Choroid plexus epithelial cell (primary cell): ENCODE measurements at places on chromosomes 2 and 18.

DNA sequence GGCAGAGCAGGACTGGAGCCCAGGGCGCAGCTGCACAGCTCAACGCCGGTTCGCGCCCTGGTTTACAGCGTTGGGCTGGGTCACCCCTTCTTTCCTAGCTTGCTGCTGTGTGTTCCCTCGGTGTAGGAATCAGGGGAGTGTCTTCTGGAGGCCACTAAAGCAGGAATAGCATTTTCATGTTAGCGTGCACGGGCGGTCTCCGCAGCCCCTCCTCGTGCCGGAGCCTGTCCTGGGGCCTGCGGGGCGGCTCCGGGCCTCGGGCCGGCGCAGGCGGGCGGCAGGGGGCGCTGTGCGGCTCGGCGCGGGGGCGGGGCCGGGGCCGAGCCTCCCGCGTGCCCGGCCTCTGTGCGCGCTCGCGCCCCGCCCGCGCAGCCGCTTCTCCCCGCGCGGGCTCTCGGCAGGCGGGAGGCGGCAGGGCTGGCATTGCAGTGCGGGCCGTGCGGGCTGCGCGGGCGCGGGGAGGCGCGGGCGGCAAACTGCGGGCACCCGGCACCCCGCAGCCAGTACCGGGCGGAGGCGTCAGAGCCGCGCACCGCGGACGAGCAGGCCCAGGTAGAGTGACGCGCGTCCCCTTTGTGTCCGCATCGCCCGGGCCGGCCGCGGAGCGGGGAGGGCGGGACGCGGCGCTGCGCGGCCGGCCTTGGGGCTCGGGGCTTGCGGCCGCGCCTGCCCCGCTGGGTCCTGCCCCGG is at the start of gene RNF144A:
TSS of gene RNF144A (plus strand) at position 342 of the 690 bp plus-strand sequence. CDS start 79,515 bp downstream, outside the sequence.
- peak; percentile 54 for DNase-seq

DNA sequence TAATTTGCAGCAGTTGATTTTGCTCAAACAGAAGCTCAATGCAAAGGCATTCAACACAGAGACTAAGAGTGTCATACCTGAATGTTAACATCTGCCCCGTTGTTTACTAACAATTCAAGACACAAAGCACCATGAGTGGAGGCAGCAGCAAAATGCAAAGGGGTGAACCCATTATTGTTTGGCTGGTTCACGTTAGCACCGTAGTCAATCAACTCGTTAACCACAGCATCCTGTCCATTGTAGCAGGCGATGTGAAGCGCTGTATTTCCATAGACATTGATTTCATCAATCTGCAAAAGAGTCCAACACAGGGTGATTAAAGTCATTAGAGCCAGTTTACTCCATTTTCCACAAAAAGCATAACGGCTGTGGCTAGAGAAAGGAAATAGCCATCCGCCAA is 189.3 kb downstream of the ANKRD44 start:
- no peak for DNase-seq

GRCh38 chr2:238379096-238379810 is 47.5 kb upstream of the ASB1 start:
- peak; percentile 20 for DNase-seq

- DNase-seq = no peak
Observed at GRCh38 chr2:31151501-31151900, 13.3 kb upstream of the GALNT14 start.

- DNase-seq = peak; percentile 83
Observed at GRCh38 chr2:210617732-210618330, 61.4 kb downstream of the CPS1 start.

DNA sequence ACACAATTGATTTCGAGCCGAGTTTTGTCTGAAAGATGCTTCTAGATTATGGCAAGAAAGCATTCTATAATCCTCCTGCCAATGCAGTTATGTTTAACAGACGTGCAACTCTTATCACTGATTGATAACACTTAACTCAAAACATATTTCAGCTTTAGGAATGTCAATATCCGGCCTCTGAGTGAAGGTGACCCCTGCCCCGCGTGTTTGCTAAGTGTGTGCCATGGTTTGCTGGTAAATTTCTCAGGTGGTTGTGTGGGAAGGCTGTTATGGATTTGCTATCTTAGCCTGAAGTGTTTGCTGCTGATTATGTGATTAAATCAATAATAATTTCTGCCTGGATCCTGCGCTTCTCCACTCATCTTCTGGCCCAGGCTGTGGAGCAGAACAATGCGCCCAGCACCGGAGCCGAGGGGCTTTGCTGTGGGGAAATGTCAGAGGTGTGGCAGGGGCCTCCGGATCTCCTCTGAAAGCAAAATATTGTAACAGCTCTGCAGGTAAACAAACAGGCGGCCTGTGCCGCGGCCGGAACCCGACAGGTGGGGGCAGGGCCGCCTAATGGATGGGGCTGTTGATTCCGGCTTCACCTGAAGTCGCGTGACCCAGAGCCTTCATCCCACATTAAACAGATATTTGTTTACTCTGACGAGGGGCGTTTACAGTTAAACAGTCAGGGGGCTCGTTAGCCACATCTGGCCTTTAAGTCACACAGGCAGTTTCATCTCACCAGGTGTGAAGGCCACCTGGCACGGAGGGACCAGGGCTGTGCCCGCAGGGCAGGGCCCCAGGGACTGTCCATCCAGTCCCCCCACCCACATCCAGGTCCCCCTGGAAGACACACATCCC is 210.7 kb upstream of the SALL3 start:
- DNase-seq = no peak

DNA sequence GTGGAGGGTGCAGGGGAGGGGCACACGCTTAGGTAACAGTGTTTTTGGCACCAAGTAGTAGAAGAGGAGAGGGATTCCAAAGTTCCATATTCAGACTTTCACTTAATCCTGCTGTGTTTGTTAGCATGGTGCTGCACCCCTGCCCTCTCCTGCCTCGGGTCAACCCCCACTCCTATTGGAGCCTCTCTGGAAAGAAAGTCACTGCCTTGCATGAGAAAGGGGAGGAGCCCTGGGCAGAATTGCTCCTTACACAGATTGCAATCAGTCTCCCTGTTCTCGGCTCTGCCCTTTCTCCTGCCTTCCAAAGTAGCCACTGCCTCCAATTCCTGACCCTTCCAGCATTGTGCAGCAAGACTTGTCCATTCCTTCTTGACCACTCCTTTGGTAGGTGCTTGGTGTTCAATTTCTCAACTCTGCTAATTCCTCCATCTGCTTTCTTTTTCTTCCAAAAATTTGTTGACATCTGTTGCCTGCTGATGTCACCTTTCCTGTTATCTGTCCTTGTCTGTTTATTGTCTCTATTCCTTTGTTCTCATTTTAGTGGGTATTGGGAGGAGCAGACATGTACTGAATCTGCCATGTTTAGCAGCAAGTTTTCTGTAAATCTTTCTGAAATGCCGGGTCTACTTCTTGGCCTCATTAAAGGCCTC is 225.4 kb downstream of the LOXHD1 start:
- DNase-seq = no peak

- no peak for DNase-seq
Observed at GRCh38 chr18:55189972-55190371, 230.7 kb upstream of the CCDC68 start.

DNA sequence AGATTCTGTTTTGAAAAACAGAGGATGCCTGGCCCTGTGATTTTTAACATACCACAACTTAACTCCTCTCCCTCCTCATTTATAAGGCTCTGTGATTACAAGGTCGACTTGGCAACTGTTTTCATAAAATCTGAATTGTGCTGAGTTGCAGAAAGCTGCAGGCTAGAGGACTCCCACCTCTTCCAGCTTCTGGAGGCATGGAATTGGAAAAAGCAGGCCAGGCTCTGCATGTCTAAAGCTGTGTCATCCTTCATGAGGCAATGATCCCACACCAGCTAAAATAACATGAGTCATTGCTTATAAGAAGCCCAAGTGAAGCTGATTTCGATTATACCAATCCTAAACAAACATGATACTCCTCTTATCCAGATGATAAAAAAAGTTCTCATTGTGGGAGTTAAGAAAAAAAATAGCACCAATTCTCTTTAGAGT is 11.7 kb downstream of the ARHGAP28 start:
- DNase-seq = peak; percentile 99

DNA sequence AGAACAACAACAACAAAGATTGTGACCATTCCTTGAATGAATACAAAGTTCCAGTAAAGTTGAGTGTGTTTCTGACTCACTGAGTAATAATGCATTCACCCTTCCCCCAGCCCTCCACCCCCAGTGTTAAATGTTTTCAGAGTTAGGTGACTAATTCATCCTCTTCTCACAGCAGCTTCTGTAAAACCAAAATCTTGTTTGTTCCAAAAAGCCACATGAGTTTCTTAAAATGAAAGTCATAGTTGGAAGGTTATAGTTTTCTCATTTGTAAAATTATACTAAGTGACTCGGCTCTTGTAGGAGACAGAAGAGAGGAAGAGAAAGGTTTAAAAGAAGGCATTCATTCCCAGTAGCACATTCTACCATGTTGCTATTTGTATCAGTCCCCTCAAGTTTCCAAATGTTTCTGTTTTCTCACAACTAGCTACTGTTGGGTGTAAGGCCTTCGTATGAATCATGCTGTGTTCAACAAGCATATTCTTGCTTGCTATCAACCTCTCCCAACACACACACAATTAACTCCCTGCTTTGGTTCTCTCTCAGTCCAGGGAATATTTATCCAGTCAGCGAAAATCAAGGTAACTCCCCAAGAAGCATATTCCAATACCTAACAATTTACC is 75.3 kb downstream of the MBD2 start:
- DNase-seq = peak; percentile 95

DNA sequence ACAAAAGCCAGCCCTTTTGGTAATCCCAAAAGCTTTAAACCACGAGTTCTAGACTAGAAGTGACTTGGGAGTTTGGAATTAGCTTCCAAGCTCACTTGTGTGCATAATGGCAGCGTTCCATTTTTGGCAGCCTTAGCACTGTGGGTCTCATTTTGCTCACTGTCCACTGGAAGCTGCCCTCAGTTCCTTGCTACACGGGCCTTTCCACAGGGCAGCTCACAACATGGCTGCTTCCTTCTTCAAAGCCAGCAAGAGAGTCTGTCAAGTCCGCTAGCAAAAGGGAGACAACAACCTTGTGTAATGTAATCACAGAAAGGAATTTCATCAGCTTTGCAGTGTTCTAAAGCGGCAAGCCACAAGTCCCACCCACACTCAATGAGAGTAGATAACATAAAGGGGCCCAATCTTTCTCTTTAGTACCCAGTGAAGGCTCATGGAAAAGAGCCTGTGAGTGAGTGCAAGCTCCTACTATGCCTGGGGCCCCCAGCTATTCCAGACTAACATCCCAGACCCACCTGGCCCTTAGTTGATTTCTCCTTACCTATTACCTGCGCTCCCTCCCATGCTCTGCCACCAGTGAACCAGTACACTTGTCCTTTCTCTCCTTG is 239.7 kb upstream of the FBXO11 start:
- peak; percentile 86 for DNase-seq

DNA sequence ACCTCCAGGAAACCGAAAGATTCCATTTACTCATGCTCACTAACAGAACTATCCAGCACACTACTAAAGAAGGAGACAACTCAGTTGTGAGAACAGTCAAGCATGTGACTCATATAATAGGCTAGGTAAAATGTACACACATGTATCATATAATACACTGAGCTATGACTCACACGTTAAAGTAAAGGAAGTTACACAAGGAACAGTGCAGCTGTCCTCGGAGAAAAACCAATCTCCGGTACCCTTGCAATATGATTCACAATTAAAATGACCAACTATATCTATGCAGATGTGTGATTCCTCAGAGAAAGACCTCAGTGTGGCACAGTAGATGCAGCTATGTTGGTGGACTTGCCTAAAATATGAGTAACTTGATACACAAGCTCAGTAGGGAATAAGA is 76.5 kb downstream of the STRN start:
- DNase-seq = peak; percentile 94

DNA sequence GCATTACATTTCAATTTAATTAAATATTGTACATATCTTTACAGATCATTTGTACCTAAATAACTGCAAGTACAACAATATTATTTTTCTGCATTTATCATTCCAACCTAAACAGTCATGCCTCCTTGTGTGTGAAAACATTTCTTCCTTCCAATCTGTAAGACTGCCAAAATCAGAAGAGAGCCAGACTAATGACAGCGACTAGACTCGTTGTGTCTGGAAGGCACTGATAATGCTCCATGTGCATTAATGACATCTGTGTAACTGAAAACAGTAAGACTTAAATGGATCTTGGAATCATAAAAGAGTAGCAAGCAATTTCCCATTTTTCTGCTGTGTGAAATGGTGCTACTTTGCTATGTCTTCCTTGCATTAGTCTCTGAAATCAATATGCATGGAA is 278.0 kb upstream of the DSEL start:
- DNase-seq = peak; percentile 54

- peak; percentile 86 for DNase-seq
Observed at GRCh38 chr18:10927286-10927992, 221.9 kb downstream of the PIEZO2 start.

DNA sequence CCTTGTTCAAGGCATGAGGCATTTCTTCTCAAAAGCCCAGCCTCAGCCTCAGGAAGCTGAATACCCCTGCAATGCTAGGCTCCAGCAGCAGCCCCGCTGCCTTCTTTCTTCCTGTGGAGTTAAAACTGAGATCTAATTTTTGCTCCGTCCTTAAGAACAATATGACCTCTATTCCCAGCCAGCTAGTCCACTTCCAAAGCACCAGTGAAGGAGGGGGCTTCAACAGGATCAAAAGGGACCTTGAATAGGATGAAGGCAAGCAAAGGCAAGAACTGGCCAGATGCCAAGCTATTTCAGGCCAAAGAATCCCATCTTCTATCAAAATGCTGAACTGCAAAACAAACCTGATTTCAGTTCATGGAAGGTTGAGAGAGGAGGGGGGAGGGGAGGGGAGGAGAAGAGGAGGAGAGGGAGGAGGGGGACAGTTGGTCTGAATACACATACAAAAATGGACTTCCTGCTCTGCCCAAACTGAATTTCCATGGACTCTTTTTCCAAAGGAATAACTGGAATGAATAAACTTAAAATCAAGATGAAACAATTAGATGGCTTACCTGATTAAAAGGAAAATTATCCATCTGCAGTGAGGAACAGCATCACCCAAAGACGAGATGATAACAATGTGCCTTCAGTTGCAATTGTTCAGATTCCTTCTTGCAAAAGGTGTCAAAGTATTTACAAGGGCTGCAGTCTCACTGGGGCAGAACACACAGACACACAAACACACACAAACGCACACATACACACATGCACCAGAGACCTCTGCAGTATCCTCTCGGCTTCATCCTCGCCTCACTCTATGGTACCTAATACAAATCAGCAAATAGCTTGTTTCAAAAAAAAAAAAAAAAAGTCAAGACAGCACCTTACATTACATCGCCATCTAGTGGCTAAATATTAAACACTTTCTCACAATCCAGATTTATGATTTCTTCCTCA is at the start of gene SCN1A:
TSS of gene SCN1A (minus strand) at position 804 of the 939 bp plus-strand sequence. CDS start 54,399 bp downstream, outside the sequence.
- peak; percentile 73 for DNase-seq

GRCh38 chr2:151379169-151379568 is 21.8 kb downstream of the TNFAIP6 start:
- peak; percentile 79 for DNase-seq
